ENCODE measurements at places on chromosomes 7 and 10.

- DNase-seq: no peak
These were observed 157.4 kb downstream of the SKIDA1 start for GRCh38 chr10:21368022-21368582.

DNA sequence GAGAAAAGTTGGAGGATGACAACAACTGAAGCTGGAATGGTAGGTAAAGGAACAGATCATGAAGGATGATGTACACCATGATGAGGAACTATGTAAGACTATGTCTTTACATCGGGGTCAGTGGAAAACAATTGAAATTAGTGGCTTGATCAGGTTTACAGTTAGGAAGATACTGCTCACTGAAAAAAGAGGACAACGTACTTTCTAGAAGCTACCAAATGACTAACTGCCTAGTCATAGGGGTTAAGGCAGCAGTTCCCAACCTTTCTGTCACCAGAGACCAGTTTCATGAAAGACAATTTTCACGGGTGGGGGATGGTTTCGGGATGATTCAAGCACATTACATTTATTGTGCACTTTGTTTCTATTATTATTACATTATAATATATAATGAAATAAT is 91.6 kb upstream of the ANKRD1 start:
- no peak for DNase-seq

DNA sequence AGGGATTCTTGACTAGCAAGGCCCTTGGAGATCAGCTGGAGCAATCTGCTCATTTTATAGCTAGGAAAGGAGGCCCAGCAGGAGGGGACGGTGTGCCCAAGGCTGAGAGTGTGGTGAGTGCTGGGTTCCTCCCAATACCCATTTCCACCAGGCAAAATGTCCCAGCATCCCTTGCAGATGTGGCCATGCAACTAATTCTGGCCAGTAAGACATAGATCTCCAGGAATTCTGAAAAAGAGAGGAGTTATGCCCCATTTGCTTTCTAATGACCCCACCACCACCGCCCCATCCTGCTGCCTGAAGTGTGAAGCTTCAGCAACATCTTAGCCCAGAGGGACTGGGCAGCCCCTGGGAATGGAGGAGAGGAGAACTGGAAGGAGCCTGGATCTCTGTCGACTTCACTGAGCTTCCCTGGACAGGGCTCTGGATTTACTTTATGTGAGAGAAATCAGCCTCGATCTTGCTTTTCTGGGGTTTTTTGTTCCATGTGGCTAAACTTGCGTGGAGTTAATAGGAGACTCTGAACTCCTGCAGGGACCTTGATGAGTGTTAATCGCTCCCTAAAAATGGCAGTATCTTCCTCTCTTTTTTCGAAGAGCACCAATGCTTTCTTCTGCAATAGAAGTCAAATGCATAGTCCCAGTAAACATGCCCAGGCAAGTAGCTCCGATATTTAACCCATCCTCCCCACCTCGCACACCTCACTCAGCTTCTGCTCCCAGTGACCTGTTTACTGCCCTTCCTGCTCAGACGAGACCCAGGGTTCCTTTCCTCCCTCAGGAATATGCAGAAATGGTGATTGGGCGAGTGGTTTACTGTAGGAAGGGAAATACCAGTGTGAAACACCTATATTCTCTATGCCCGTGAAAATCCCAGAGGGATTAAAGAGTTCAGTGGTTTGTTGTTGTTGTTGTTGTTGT is 127.5 kb upstream of the GPR26 start:
- DNase-seq: no peak

DNA sequence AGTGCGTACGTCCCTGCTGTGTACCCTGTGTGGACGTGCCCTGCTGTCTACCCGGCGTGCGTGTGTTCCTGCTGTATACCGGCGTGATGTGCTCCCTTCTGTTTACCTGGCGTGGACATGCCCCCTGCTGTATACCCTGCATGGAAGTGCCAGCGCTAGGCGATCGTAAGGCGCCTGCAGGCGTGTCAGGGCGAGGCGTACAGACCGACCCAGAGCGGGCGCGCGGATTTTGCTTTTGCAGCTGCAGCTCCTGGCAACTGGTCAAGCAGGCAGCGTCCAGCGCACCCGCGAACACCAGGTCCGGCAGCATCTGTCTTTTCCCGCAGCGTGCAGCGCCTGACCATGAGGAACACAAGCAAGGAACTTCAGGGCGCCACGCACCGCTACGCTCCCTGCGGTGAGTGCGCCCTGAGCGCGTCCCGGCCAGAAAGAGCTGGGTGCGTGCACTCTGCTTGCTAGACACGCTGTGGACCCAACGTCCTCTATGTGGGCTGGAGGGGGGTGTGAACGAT is 680 bp downstream of the C7orf57 start:
- DNase-seq: no peak

DNA sequence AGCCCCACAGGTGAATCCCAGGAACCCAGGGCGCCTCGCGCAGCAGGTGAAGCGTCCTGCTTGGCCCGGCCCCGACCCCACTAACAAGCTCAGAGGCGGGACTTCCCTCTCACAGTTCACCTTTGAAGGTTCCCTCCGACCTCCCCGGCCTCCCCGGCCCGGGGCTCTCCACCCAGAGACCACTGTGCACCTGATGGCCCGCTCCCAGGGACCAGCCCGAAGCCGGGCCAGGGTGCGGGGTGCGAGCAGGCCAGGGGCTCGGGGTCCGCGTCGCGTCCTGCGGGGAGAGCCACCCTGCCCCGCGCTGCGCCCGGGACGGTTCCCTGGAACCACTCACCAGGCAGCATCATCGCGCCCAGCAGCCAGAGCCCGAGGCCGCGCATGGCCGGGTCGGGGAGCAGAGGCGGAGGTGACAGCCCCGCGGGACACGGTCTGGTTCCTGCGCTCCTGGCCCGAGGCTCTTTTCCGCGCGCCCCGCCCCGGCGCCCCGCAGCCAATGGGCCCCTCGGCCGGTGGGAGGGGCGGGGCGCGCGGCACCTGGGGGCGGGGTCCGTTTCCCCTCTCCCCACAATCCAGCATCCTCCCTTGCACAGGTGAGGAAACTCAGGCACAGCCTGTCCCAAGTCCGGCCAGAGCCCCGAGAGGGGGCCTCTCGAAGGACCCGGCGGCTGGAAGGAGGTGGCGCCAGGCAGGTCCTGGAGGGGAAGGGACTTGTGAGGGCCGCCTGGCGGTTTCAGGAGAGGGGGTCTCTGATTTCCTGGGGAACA is at the start of gene ADAM8:
Gene ADAM8 (minus strand): TSS at position 434 of the 767 bp plus-strand sequence. CDS start 51 bp downstream, at position 383.
- no peak for DNase-seq

GRCh38 chr10:78765726-78766335 is 302.9 kb upstream of the ZMIZ1 start:
- DNase-seq: no peak

DNA sequence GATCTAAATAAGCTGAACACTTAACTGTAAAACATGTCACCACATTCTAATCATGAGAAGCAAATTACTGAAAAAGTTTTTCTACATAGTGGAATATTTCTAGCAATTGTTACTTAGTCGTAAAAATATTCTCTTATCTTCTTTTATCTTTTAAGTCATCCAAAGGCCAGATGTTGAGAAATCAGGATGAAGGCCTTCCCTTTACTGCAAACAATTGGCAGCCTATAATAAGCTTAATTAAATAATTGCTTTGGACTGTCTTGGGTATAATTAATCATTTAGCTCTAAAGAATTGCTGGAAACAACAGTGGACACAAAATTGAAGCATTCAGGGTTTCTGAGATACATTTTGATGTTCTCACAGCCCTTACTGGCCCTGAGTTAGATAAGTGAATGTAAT is 226.5 kb downstream of the FANK1 start:
- DNase-seq: no peak

All from fibroblast of skin of scalp (primary cell).